Left lung (tissue), 14 donors: ENCODE measurements at places on chromosomes 11 and 22. TPM values are rescaled to one million over a fixed set of nuclear protein-coding genes. Genes with fewer than 3 reads are reported as not detected.

Gene C11orf21
- polyA plus RNA-seq, result 1.7 TPM

- DNase-seq, result no peak
Observed at GRCh38 chr22:44661659-44662569, 40.1 kb upstream of the PRR5 start.

DNA sequence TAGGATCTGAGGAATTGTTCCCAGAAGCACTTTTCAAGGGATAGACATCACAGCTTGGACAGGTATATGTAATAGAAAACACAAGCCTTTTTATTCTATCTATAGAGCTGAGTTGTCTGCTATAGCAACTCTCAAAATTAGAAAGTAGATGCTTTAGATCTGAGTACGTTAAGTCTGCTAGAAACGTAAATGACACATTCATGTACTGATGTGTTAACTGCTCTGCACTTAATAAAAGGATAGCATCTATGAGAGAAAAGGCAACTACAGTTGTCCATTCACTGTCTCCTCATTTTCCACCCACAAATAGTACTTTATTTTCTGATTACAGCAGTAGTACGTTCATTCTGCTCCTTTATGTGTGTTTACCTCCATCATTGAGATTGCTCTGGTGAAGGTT is 6.0 kb upstream of the STT3A start:
- no peak for DNase-seq

GRCh38 chr11:88418508-88418907 is 81.0 kb upstream of the CTSC start:
- peak; percentile 80 for DNase-seq

DNA sequence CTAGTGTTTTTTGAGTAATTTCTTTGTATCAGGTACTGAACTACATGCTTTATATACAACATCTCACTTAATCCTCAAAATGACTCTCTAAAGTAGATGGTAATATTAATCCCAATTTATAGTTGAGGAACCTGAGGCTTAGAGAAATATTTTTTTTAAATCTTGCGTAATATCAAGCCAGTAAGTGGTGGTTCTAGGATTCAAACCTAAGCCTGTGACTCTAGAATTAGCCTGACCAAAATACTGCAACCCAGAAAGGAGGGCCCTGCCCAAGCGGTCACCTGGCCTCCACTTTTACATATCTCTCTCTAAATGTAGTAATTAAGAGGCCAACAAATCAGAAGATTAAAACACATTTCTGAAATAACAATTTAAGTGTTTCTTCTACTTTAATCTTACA is 28.6 kb downstream of the SLC36A4 start:
- no peak for DNase-seq

Gene KRTAP5-7
- not detected for polyA plus RNA-seq

Gene PLAAT5
- 0.49 TPM for polyA plus RNA-seq

- DNase-seq, result no peak
Observed at GRCh38 chr11:65108469-65109123, 3.1 kb upstream of the TM7SF2 start.
